Stomach (tissue), 19 donors: ENCODE measurements at places on chromosomes 4 and X. TPM values are rescaled to one million over a fixed set of nuclear protein-coding genes. Genes with fewer than 3 reads are reported as not detected.

GRCh38 chrX:154353172-154353843, 21.1 kb downstream of the FLNA start:
- DNase-seq, result no peak

GRCh38 chr4:99668472-99668871, 10.8 kb upstream of the C4orf54 start:
- no peak for DNase-seq

DNA sequence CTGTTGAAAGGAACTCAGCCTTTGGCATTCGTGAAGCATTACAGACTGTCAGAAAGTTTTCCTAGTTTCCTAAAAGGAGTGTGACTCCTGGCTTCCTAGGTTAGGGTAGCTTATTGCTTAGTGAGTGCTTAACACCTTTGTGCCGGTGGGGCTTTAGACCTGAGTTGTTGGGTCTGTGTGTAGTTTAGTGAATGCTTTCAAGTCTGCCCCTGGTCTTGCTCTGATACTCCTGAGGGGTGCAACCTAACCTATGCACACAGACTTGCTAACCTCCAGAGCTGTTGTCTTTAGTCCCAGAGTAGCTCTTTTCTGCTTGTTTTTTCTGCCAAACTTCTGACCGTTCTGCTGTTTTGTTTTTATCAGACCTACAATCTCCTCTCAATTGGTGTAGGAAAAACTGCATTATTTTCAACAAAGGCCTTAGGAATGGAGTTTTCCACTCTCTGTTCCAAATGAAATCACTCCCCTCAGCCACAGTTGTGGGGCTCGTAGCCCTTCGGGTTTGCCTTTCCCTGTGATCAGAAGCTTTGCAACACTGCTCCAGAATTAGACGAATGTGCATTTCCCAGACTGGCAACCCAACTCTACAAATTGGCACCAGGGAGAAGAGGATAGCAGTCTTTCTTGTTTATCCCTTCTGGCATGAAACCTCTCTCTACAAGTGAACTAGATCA, 1399.1 kb upstream of the PCDH7 start:
- DNase-seq, result no peak

The MAGEA2B gene
- not detected for total RNA-seq

- DNase-seq, result no peak
Measured at GRCh38 chrX:71974916-71975315, 64.3 kb downstream of the NHSL2 start.

DNA sequence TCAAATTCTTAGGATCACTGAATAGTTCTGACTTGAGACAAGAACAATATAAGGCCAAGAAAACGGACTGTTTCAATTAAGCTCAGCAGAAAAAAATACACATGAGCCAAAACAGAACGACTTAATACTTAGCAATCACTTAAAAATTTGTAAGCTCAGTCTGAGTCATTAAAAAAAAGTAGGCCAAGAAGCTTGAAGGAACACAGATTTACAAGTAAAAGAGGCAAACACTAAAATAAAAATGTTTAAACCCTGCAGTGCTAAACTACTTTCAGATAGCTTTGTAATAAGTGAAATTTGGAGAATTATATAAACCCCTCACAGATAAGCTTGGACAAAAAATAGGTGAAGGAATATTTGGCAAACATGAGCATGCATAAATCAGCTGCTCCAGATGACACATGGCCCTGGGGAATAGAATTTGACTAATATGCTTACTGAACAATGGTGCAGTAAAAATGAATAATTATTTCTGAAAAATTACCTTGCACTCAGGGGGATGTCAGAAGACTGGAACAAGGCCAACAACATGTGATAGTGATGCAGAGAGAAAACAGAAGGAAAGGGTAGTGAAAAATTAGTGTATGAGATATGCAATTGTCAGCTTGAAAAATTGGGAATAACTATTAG, 49.6 kb downstream of the LNX1 start:
- DNase-seq, result no peak

The PPP1R2C gene
- not detected for total RNA-seq

DNA sequence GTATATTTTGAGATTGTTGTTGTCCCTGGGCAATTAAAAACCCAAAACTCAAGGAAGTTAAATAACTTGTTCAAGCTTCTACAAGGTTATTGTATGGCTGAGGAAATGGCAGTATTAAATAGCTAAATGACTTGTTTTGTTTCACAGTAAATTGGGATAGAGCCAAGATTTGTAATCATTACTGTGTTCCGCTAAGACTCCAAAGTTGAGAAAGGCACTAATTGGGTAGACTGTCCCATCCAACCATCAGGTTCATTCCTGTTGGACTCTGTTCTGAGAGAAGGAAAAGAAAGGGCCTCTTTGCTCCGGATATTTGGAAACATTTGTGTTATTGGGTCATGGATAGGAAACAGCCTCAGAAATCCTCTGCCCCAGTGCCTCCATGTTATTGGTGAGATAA, 82.2 kb downstream of the DCLK2 start:
- DNase-seq, result no peak

The GRXCR1 gene
- total RNA-seq, result not detected

The ADH1B gene
- 228 TPM for total RNA-seq

DNA sequence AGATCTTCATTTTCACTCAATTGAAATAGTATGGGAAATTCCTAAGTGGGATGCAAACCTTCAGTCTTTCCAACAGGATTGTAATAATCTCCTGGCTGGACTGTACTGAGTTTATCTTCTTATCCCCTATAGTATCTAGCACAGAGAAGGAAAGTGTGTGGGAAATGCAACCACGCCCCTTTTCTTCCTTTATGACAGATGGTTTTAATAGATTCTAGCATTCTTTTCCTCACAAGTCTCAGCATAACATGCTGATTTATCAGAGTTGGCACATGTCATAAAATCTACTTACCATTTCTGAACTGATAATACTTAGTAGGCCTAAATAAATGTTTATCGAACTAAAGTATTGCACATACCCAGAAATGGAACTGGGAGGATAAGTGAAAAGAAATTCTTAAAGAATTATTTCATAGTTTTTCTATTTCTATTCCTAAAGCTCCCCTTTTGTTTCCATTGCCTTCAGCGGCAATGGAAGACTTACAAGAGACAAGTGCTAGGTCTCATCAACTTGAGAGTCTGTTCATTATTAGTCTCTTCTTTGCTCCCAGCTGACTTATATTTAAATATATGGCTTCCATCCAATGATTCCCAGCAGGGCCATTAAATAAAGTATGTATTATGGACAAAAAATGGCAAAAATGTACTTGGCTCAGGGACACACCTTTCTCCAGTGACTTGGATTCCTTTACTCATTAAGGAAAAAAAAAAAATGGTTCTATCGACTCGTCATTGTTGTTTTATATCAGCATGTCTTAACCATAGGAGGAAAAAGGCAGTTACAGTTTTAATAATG, 484.5 kb downstream of the IL1RAPL1 start:
- no peak for DNase-seq

DNA sequence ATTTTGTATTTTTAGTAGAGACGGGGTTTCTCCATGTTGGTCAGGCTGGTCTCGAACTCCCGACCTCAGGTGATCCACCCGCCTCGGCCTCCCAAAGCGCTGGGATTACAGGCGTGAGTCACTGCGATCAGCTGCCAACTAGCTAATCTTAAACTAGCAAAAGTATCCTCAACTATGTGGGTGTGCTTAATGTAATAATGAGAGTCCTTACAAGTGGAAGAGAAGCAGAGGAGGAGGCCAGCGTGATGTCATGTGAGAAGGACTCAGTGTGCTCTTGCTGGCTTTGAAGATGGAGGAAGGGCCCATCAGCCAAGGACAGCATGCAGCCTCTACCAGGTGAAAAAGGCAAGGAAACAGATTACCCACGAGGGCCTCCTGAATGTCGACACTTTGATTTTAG, 19.6 kb downstream of the SCD5 start:
- DNase-seq, result no peak

GRCh38 chr4:143404555-143404954, 67.9 kb downstream of the GAB1 start:
- no peak for DNase-seq

The IL2RG gene
- total RNA-seq, result 8.2 TPM

DNA sequence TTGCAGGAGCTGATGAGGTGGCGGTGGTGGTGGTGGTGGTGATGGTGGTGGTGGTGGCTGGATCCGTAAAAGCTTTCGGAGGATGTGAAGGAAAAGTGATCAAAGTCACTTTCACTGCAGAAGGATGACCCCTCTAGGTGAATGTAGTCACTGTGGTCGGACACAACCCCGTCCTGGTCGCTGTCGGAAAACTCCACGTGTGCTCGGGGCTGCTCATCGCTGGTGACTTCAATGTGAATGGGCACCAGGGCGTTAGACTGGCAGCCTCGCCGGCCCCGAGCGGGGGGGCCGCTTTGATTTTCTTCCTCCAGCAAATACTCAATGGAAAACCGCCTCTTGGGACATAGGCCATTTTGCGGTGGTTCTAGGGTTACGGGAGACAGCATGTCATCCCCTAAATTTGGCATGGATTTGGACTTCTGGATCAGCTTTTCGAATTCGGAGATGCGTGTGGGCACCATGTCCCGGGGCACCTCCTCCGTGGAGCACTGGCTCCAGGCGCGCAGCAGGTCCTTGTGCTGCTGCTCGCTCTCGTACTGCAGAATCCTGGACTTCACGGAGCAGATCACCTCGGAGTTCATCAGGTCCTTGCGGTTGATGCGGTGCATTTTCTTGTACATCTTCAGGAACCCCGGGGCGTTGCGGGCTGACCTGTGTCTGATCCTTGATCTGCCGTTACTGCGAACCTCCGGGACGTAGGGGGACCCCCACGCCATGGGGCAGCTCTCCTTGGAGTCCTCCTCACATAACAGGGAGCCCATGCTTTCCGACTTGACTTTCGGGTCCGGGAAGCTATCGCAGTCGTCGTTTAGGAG, 88.3 kb upstream of the PDLIM3 start:
- no peak for DNase-seq

DNA sequence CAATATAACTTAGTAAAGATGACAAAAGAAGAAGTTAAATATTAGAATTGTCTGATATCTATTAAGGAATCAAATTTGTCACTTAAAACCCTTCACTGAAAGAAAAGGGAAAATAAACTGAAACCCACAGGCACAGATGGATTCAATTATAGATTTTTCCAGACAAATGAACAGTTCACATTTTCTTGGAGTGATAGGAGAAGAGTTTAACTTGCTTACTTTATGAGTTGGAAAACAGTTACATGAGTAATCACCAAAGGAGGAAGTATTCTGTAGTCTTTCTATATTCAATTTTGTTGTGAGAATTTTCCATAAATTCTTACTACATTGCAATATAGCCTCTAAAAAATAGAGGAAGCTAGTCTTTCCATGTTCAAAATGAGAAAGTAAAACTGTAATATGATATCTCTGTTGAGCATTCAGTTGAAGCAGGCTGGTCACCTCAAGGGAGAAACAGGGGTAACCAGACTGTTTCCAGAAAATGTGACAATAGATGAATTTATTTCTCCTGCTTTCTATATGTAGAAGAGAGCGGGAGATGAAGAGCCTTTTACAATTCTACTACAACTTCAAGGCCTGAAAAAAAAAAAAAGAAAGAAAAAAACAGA, 330.3 kb upstream of the EPHA5 start:
- no peak for DNase-seq

DNA sequence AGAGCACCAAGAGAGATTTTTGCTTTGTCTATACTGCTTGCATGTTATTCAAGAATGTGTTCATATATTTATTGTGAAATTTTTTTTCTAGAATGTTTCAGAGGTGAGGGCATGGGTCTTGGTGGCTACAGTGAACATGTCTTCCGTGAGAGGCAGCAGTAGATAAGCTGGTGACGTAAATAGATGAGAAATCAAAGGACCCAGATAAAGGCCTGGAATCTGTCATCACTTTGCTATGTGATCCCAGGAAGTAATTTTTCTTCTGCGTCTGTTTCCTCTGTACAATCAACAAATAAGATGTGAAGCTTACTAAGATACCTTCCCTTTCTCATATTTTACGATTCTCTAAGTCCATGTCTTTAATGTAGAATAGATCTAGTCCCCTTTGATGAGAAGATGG, 129.1 kb downstream of the COL4A6 start:
- DNase-seq, result no peak

DNA sequence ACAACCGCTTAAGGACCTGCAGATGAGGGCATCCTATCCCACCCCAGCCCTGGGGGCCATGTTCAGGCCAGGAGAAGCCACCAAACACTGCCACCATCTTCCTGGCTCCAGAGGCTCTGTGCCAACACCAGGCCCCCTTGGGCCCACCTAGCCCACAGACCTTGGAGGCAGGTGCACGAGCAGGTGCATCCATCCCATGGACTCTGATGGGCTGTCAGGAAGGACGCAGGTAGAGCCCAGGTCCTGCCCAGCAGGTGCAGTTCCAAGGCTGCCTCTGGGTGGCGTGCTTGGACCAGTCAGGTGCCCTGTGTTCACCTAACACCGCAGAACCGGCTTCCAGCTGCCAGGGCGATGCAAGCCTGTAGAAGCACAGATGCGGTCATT, 22.8 kb upstream of the PDE6B start:
- peak; percentile 69 for DNase-seq

The STK32B gene
- 5.5 TPM for total RNA-seq

DNA sequence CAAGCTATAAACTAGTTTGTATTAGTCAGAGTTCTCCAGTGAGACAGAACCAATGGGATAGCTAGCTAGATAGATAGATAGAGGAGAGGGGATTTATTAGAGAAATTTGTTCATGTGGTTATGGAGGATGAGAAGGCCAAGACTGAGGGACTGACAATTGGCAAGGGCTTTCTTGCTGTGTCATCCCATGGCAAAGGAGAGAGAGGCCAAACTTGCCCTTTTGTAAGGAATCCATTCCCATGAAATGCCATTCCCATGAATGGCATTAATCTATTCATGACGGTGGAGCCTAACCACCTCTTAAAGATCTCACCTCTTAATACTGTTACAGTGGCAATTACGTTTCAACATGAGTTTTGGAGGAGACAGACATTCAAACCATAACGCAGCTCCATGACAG, 58.1 kb downstream of the LINC00632 start:
- DNase-seq, result no peak

The DCHS2 gene
- not detected for total RNA-seq

The HELT gene
- total RNA-seq, result not detected

DNA sequence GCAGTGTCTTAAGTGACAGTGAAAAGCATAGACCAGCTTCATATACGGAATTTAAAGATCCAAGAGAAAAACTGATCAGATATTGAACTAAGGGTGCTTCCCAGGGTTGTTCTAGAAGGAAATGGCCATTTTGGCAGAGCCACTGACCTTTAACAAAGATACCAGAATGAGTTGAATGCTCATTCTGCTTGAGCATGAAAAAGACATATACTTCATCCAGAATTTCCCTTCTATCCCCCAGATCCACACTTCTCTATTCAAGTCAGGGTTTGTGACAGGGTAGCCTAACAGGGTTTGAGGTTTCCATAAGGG, 45.6 kb upstream of the FAM9C start:
- DNase-seq, result no peak

The LAMP2 gene
- 35.7 TPM for total RNA-seq

DNA sequence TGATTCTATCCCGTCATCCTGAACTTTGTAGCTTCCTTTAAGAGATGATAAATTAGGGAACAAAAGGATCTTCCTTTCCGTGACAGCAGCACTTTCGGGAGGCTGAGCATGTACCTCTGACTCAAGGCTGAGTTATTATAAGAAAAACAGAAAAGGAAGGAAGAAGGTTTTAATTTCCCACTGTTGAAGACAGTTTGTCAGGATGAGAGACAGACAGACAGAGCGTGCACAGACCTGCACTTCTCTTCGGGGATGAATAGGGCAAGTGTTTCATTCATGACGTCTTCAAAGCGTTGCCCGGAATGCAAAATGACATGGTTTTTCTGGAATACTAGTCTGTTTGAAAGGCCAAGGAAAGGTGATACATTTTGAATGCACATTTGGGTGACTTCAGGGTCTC, 405.3 kb upstream of the FAT1 start:
- DNase-seq, result no peak

GRCh38 chr4:56099378-56099786, 150.6 kb downstream of the CEP135 start:
- DNase-seq, result peak; percentile 22

The CDX4 gene
- total RNA-seq, result not detected

The HMGN5 gene
- 1.2 TPM for total RNA-seq

GRCh38 chr4:173934201-173934600, 349.3 kb downstream of the FBXO8 start:
- no peak for DNase-seq
